Uterine smooth muscle cell (primary cell): ENCODE measurements at places on chromosomes 3 and 15. TPM values are rescaled to one million over a fixed set of nuclear protein-coding genes. Genes with fewer than 3 reads are reported as not detected.

The EPHA6 gene
- total RNA-seq, result 0.22 TPM in 1 of 2 replicates, not detected in the other

The OXNAD1 gene
- total RNA-seq, result 11.2 and 17.0 TPM in 2 replicates

The CCR9 gene
- not detected in 2 replicates for total RNA-seq

The NPAP1 gene
- not detected in 2 replicates for total RNA-seq

The LMAN1L gene
- total RNA-seq, result 0.11 TPM in 1 of 2 replicates, not detected in the other

The MCF2L2 gene
- 0.66 and 1.9 TPM in 2 replicates for total RNA-seq

The RAD18 gene
- 9.4 and 24.6 TPM in 2 replicates for total RNA-seq

The GOLGA6L4 gene
- total RNA-seq, result 1.2 TPM in 2 replicates

The SLC2A2 gene
- not detected in 2 replicates for total RNA-seq

The ETV5 gene
- total RNA-seq, result 58.0 and 59.5 TPM in 2 replicates

The ZBBX gene
- total RNA-seq, result under 0.01 and 0.12 TPM in 2 replicates

The THOC7 gene
- 39.1 and 43.5 TPM in 2 replicates for total RNA-seq

The ELL3 gene
- 2.7 and 3.1 TPM in 2 replicates for total RNA-seq

The SCN11A gene
- under 0.01 and 0.11 TPM in 2 replicates for total RNA-seq

The ALDH1L1 gene
- total RNA-seq, result 0.25 TPM in 1 of 2 replicates, not detected in the other

The CAMP gene
- total RNA-seq, result not detected in 2 replicates

The TMEM43 gene
- 108 and 111 TPM in 2 replicates for total RNA-seq

The SI gene
- total RNA-seq, result not detected in 2 replicates

The TRH gene
- not detected in 2 replicates for total RNA-seq

The GOLGA6D gene
- 0.12 TPM in 1 of 2 replicates, not detected in the other for total RNA-seq

The LNP1 gene
- 3.0 and 5.8 TPM in 2 replicates for total RNA-seq

The GPR156 gene
- 0.37 and 0.55 TPM in 2 replicates for total RNA-seq

The CASR gene
- total RNA-seq, result not detected in 2 replicates

The MOBP gene
- under 0.01 TPM in 2 replicates for total RNA-seq

The PLA2G4E gene
- not detected in 2 replicates for total RNA-seq

The MESP1 gene
- 0.44 and 1.1 TPM in 2 replicates for total RNA-seq

The RAMAC gene
- total RNA-seq, result 30.1 and 40.6 TPM in 2 replicates

The NAA80 gene
- total RNA-seq, result 3.4 and 4.6 TPM in 2 replicates
